ENCODE measurements at places on chromosomes 4 and X. TPM values are rescaled to one million over a fixed set of nuclear protein-coding genes. Genes with fewer than 3 reads are reported as not detected.

DNA sequence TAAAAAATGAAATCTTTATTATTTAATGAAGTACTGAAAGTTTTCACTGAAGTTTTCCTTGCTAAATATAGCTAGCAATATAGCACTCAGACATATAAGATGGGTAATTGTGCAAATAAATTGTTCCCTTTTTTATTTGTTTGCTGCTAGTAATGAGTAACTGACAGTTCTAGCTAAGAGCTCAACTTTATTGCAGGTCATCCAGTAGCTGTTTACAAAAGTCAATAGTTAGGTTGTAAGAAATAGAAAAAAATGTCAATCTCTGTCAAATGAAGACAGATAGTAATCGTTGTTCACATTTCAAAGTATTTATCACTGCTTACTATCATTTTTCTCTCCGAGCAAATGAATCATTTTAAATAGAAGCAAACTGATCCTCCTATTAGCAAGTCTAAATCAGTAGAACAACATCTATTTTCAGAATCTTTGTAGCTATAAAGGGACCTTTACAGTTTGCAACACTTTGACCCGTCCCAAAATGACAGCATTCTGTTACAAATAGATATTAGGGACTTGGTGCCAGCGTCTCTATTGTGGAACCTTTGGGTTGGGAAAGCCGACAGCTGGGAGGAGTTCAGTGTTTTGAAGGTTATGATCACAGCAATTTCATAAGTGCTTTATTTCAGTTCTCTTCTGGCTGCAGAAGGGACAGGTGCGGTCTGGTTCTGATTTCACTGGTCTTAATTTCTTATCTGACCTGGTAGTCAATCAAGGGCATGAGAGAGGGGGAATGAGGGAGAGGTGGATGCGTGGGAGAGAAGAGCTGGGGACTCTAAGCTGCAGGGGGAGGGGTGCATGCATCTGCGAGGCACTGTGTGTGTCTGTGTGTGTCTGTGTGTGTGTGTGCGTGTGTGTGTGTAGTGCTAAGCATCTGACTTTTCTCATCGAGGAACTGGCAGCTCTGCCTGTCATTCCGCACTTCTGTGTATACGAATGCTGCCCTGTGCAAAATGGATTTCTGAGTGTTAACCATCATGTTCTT, 227.9 kb upstream of the PITX2 start:
- no peak for DNase-seq

- DNase-seq = no peak
Measured at GRCh38 chr4:87426865-87427517, 4.6 kb downstream of the NUDT9 start.

DNA sequence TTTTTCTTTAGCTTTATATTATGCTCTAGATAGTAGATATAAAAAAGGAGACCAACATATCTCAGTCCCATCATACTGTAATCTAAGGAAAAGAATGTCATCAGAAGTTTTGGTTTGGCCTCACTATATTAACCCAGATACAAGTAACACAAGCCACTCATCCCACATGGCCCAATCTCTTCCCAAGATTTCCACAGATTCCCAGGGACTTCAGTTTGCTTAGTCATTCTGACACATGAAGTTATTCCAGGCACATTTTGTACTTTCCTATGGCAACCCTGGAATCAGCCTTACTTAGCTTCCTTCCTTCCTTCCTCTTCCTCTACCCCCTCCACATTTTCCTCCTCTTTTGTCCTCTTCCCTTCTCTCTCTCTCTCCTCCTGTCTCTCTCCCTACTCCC, 21.7 kb upstream of the DCLK2 start:
- no peak for DNase-seq

GRCh38 chr4:36709991-36710390, 428.6 kb downstream of the DTHD1 start:
- no peak for DNase-seq

GRCh38 chr4:26248647-26249046, 72.2 kb upstream of the RBPJ start:
- DNase-seq = peak; percentile 68

DNA sequence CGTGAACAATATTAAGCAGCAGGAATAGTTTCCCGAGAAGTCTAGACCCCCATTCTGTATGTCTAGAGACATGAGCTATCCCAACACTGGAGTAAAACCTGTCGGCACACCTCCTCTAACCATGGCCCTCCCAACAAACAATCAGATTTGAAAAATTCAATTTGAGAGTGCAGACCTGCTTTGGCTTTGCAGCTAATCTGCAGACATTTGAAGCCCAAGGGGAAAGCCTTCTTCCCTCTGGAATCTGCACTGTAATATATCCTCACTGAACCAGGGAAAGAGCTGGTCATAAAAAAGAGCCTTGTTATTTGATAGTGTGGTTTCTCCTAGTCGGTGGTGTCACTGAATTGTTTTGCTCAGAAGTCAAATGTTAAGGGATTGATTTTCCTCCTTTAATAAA, 44.6 kb upstream of the KLHL34 start:
- DNase-seq = no peak

The ATOH1 gene
- not detected for polyA plus RNA-seq

The IGFBP7 gene
- polyA plus RNA-seq = 150 TPM

GRCh38 chr4:147825451-147826287, 93.8 kb downstream of the ARHGAP10 start:
- no peak for DNase-seq

DNA sequence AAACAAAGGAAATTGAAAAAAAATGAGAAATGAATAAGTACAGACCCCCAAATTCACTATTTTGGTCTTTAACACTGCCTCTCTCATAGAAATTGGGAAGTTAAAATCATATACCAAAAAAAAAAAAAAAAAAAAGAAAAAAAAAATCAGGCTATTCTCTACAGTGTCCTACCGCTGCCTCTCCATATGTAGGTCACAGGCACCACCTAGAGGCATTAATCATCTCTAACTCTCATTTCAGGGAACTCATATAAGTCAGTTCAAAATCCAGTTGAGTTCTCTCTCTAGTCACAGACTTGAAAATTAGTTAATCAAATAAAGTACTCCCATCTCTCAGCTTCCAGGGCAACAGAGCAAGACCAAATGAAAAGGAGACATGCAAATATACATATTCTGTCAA, 47.9 kb downstream of the COX18 start:
- peak; percentile 18 for DNase-seq

- no peak for DNase-seq
Measured at GRCh38 chrX:43679778-43680177, 23.7 kb downstream of the MAOA start.
